Left renal pelvis (tissue), 4 donors: ENCODE measurements at places on chromosomes 2 and 18.
A peak's percentile ranks its signal among the peaks of the same experiment; 100 is the strongest.

- DNase-seq: no peak
Measured at GRCh38 chr2:80896576-80896975, 592.0 kb upstream of the LRRTM1 start.

- DNase-seq: no peak
Measured at GRCh38 chr2:24022975-24023575, 13.2 kb downstream of the MFSD2B start.

GRCh38 chr18:59814891-59815290, 84.9 kb upstream of the PMAIP1 start:
- no peak for DNase-seq

DNA sequence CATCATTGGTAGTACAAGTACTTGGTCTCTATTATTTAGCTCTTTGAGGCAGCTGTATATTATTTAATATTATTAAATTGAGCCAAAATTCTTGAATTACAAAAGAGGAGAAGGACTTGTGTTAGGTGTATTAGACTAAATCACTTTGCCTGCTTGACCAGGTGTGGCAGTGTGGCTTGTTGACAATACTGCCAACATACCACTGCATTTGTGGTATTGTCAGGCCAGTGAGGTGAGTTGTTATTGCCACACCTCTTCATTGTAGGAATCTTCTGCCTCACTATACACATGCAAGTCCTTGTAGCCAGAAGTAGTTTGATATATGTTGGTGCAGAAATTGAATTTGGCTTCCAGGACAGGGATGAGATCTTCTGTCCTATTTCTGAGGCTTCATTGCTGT, 40.5 kb downstream of the CYP20A1 start:
- DNase-seq: no peak

- DNase-seq: no peak
Measured at GRCh38 chr2:234022424-234022823, 28.1 kb upstream of the SPP2 start.

DNA sequence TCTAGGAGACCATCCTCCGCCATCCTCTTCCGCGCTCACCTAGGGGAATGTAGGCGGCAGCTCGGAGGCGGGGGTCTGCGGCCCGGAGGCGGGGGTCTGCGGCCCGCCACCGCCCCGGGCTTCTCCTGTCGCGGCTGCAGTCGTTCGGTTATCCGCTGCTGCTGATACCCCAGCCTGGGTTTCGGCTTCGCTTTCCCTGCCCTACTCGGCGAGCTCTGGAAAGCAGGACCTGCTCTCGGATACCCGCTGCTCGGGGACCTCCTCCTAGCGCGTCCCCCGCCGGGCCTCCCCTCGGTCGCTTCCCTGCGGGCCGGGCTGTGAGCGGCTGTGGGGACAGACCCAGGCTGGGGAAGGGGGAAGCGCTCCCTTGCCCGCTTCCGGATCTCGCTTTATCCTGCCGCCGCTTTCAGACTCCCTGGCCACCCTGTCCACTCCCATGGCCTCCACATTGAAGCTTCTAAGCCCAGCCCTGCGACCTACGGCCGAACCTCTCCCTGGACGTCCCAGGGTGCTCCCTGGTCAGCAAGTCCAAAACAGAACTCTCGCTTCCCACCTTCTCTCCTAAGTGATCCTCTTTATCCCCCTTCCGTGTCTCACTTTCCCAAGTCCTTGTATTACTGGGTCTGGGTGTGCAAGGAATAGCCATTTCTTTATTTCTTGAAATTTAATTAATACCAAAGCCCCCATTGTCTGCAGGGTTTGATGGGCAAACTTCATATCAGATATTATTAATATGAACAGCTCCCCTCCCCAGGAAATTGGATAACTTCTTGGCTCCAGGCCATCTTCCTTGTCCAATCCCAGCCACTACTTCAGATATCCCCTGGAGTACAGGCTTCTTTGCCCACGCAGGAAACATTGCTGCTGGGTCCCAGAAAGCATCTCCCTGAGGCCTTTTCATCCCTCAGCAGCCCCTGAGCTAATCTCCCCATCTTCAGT, 769 bp downstream of the FKBP1B start:
- DNase-seq: no peak

- no peak for DNase-seq
Measured at GRCh38 chr18:21117409-21118131, 6.0 kb upstream of the ROCK1 start.

GRCh38 chr2:82120115-82120514, 1815.6 kb upstream of the LRRTM1 start:
- no peak for DNase-seq

- DNase-seq: no peak
Measured at GRCh38 chr2:187358531-187358930, 89.5 kb downstream of the CALCRL start.

- DNase-seq: no peak
Measured at GRCh38 chr2:202669841-202670240, 35.1 kb downstream of the FAM117B start.

DNA sequence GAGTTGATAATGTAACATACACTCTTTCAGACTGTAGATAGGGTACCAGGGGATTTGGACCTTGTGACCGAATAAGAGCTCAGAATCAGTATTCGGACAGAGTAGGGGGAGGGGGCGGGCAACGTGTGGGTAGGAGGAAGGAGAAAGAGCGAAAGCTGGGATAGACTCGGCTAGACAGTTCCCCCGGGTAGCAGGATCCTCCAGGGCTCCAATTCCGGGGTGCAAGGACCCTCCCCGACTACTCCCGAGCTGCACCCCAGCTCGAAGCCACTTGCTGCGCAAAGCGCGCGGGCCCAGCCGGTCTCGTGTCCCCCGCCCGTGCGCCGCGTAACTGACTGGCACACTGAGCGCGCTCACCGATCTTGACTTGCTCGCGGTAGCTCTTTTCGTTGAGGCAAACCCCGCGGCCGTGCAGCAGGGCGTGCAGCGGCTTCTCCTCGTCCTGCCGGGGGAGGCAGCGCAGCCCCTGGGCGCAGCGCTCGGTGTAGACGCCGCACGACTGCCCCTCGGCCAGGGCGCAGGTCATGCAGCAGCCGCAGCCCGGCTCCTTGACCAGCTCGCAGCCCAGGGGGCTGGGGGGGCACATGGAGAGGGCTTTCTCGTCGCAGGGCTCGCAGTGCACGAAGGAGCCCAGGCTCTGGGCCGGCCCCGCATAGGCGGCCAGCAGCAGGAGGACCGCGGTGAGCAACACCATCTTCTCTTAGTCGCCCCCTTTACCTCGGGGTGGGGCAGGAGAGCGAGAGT, 1.1 kb downstream of the IGFBP5 start:
- DNase-seq: no peak

- DNase-seq: peak; percentile 68
Measured at GRCh38 chr2:3651691-3652648, 6.0 kb upstream of the ALLC start.

GRCh38 chr2:122748552-122749011, 993.1 kb downstream of the TSN start:
- no peak for DNase-seq

GRCh38 chr2:9163306-9164111, 43.1 kb upstream of the ASAP2 start:
- DNase-seq: no peak

DNA sequence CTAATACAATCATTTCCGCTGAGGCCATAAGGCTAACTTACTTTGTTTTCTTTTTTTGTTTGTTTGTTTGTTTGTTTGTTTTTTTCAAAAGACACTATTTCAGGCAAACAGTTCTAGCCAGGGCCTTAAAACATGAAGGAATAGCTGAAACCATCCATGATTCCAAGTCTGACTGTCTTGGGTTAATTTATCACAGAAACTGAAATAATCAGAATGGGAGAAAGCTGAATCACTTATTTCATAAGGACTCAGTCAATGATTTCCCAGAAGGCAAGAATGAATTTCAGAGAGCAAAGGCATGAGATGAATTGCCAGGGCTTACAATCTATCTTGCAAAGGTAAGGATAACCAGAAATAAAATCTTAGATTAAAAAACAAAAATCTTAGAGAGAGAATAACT, 1315.1 kb downstream of the SUCLG1 start:
- no peak for DNase-seq

DNA sequence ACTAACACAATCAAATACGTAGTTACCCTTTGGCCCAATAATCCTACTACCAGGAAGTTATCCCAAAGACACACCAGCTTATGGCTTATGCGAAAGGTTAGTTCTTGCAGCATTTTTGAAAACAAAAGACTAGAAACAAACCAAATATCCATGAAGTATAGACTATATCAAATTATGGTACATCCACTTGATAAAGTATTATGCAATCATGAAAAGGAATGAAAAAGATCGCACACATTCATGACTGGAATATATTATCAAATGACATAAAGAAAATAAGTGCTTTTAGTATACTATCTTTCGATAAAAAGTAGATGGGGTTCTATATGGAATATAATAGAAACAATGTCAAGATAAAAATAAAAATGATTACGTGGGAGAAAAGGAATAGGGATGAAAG, 78.2 kb downstream of the COBLL1 start:
- DNase-seq: no peak

GRCh38 chr2:118464546-118465265, 376.4 kb downstream of the INSIG2 start:
- no peak for DNase-seq

- DNase-seq: no peak
Measured at GRCh38 chr18:22935431-22935830, 2.3 kb downstream of the RBBP8 start.

DNA sequence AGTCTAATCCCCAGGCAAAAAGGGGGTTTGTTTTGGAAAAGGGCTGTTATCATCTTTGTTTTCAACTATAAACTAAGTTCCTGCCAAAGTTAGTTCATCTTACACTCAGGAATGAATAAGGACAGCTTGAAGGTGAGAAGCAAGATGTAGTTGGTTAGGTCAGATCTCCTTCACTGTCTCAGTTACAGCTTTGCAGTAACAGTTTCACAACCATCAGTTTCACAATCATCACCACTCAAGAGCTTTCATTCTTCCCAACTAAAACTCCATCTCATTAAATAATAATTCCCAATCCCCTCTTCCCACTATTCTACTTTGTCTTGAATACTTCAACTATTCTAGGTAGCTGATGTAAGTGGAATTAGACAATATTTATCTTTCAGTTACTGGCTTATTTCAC, 200.9 kb downstream of the NYAP2 start:
- DNase-seq: no peak

- DNase-seq: no peak
Measured at GRCh38 chr2:217775920-217776503, 226.8 kb downstream of the TNS1 start.

GRCh38 chr2:187404431-187405110, 43.5 kb downstream of the CALCRL start:
- no peak for DNase-seq

DNA sequence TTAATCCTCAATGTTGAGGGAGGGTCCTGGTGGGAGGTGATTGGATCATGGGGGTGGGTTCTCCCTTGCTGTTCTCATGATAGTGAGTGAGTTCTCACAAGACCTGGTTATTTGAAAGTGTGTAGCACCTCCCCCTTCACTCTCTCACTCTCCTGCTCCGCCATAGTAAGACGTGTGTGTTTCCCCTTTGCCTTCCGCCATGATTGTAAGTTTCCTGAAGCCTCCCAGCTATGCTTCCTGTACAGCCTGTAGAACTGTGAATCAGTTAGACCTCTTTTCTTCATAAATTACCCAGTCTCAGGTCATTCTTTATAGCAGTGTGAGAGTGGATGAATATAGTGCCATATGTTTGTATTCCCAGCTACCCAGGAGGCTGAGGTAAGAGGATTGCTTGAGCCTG, 9.6 kb downstream of the IL1B start:
- no peak for DNase-seq

DNA sequence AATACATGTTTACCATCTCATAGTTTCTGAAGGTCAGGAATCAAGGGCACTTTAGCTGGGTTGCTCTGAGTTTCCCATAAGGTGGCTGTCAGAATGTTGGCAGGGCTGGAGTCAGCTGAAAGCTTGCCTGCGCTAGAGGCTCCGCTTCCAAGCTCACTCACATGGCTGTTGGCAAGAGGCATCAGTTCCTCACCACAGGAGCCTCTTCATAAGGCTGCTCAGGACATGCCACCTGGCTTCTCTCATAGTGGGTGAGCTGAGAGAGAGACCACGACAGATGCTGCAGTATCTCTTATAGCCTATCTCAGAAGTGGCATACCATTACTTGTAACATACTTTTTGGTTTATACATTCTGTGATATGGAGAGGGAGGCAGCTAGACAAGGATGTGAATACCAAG, 7.2 kb downstream of the HADHB start:
- no peak for DNase-seq

GRCh38 chr2:204122425-204122824, 185.9 kb downstream of the ICOS start:
- no peak for DNase-seq

DNA sequence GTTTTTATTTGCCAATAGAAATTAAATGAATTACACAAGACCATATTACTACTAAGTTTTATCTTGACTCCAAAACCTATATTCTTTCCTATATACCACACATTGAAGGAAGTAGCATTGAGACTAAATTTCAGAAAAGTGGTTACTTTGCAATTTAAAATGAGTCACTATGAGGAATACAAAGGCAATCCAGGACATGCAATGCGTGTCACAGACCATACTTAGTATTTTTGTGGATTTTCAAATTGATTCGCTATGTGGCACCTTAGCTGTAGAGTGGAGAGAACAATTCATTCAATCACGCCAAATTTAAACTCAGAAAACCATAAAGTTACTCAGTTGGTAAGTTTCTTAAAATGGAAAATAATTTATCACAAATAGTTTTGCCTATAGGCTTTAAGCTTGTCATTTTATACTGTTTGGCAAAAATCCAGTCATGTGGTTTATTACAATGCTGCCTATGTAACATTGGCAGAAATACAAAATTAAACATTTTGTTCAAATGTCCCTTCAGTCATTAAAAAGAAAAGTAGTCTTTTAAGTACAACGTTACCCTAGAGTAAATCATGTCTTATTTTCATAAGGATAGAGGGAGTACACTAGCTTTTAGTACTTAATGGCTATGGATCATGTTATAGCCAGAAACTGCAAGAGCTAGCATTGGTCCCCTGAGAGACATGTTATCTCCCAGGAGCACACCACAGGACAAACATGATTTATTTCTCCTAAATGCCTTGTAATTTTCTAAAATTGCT, 222.8 kb upstream of the CDH7 start:
- DNase-seq: no peak

- no peak for DNase-seq
Measured at GRCh38 chr2:42128721-42129486, 40.2 kb upstream of the EML4 start.

DNA sequence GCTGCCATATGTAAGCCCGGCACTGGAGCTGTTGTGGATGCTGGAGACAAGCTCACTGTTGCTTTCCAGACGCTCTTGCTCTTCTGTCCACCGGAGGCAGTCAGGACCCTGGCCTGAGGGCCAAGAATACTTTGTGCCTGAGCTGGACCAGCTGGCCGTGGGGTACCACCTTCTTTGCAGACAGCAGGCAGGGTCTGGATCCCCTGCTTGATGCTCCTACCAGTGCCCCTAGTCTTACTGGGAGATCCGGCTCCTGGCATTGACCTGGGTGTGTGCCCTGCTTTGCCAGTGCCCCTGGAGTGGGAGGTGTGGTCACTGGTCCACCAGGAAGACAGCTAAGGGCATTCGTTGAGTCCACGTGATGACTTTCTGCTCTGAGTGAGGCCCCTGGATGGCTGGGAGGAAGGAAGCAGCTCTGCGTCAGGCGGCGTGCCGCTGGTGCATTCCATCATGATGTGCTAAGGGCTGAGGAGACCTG, 59.3 kb downstream of the LRRFIP1 start:
- no peak for DNase-seq

GRCh38 chr2:126886211-126886915, 12.3 kb upstream of the TEX51 start:
- DNase-seq: peak; percentile 52

GRCh38 chr2:38269421-38269820, 107.7 kb downstream of the ATL2 start:
- DNase-seq: no peak

- no peak for DNase-seq
Measured at GRCh38 chr2:1887915-1888314, 143.6 kb upstream of the PXDN start.
